Fibroblast of villous mesenchyme (primary cell): ENCODE measurements at places on chromosomes 7 and 10.

DNA sequence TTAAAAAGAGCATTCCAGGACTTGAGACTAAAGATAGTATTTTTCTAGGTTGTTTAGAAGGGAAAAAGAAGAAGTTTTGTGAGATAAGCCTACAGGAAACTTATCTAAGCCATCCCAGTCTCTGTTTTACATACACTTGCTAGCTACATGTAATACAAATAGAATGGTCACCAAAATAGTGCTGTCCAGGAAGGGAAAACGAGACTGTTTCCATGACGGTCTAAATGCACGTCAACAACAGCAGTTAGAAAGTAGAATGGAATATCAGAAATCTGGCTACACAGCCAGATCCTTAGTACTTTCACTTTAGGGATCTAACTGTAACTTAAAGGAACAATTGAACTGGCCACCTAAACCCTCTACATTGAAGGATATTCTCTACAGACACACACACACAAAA is 117.6 kb downstream of the TSPAN12 start:
- peak; percentile 22 for DNase-seq

DNA sequence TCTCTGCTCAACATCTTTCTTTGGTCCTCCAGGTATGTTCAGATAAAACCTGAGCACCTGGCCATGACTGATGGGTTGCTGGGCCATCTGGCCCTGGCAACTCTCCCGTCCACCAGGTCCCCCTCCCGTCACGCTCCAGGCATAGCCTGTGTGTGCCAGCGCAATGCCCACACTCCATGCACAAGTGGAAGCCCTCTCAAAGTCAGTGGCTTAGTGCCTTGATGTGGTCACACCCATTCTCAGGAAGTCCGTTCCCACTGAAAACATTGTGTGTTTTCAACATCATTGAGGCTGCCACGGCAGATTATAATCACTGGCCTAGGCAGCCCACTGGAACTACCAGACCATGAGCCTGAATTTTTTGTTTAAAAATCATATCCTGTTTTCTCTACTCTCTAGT is 170.6 kb upstream of the LANCL2 start:
- no peak for DNase-seq

DNA sequence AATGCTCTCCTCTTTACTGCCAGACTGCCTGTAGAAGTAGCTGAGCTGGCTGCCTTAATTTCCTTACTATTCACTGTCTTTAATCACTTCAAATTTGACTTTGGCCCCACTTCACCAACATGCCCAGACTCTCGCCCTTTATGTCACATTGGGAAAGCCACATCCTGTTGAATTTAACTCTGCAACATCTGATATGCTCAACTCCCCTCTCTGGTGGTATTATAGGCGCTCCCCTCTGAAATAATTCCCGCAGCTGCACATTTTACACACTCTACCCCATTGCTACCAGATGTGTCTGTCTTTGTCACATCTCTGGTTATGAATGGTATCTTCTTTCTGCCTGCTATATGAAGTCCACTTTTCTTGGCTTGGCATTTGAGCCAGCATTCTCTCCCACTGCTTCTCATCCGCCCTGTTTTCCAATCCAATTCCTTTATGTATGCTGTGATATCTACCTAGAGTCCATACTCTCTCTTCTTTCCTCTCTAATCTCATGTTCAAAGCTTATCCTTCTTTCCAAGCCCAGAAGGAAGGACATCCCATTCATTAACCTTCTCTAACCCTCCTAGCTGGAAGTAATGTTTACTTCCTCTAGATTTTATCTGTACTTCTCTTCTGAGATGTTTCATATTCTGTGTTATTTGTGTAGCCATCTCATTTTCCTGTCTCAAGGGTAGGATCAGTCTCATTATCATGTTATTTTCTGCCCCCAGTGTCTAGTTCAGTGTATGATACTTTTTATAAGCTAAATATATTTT is 134.5 kb downstream of the ST7 start:
- peak; percentile 30 for DNase-seq

GRCh38 chr10:111739125-111739873 is 444.3 kb downstream of the GPAM start:
- DNase-seq: no peak

GRCh38 chr7:90173127-90173844 is 19.0 kb downstream of the STEAP1 start:
- DNase-seq: no peak

GRCh38 chr7:63899691-63900393 is 98.8 kb upstream of the ZNF722 start:
- DNase-seq: no peak

- no peak for DNase-seq
Observed at GRCh38 chr7:100155553-100156317, 2.8 kb downstream of the TRAPPC14 start.

DNA sequence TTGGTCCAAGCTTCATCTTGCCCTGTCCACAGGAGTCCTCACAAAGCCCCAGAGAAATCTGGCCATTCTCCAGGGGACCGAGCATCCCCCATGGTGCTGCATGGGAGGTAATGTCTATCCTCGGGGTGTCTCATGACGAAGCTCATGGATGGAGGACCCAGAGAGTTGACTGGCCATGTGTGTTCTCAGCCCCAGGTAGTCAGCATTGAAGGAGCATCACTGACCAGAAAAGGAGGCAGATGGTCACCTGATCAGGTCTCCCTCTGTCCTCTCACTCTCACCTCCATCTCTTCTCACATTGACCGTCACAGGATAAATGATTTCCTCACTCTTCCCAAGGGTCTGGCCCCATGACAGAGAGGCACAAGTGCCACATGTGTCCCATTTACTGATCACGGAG is 33.4 kb upstream of the GDF10 start:
- no peak for DNase-seq
